Mammary epithelial cell (primary cell): ENCODE measurements at places on chromosomes 3 and 15.

- DNase-seq, result no peak
Observed at GRCh38 chr3:184282941-184283340, 7.1 kb downstream of the ECE2 start.

- DNase-seq, result no peak
Observed at GRCh38 chr3:50592568-50592967, 19.0 kb downstream of the CISH start.

- no peak for DNase-seq
Observed at GRCh38 chr3:43883729-43884396, 193.1 kb downstream of the ABHD5 start.

DNA sequence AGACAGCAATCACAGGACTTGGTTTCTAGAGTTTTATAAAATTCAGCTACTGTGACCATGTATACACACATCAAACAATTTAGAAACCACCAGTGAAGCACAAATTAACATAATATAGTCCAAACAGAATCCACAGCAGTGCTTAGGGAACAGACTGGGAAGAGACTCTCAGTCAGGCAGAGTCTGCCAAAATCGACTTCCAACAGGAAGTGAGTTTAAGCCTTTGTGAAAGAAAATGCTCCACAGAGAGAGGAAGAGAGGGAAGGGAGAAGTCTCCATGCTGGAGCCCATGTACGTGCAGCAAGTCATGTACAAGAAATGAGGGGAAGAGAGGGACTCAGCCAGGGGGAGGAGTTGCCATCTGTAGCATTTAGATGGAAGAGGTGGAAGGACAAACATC is 172.6 kb downstream of the IL5RA start:
- DNase-seq, result no peak
